Stomach (tissue), 19 donors: ENCODE measurements at places on chromosomes 6 and 20. TPM values are rescaled to one million over a fixed set of nuclear protein-coding genes. Genes with fewer than 3 reads are reported as not detected.

The FOXF2 gene
- total RNA-seq: 23.9 TPM

The FHL5 gene
- 21.6 TPM for total RNA-seq

The FAM209B gene
- total RNA-seq: not detected

The STMND1 gene
- total RNA-seq: not detected

The MUC21 gene
- total RNA-seq: 0.18 TPM

The MYH7B gene
- total RNA-seq: 0.58 TPM

The DNAH8 gene
- total RNA-seq: not detected

The SUMO4 gene
- total RNA-seq: 4.0 TPM

The SLC35F1 gene
- total RNA-seq: 0.72 TPM

The ZBP1 gene
- not detected for total RNA-seq

The REM1 gene
- total RNA-seq: not detected

The HEY2 gene
- not detected for total RNA-seq

The SPAG4 gene
- not detected for total RNA-seq

The DEFB127 gene
- not detected for total RNA-seq

The RUNX2 gene
- 10.5 TPM for total RNA-seq

The UST gene
- 2.5 TPM for total RNA-seq
